ENCODE measurements at places on chromosomes 16 and 17.

GRCh38 chr17:45314741-45315647, 1.8 kb downstream of the MAP3K14 start:
- no peak for DNase-seq

- no peak for DNase-seq
Measured at GRCh38 chr17:8857919-8858318, 9.6 kb downstream of the PIK3R6 start.

GRCh38 chr16:83271970-83272575, 535.7 kb upstream of the HSBP1 start:
- no peak for DNase-seq

DNA sequence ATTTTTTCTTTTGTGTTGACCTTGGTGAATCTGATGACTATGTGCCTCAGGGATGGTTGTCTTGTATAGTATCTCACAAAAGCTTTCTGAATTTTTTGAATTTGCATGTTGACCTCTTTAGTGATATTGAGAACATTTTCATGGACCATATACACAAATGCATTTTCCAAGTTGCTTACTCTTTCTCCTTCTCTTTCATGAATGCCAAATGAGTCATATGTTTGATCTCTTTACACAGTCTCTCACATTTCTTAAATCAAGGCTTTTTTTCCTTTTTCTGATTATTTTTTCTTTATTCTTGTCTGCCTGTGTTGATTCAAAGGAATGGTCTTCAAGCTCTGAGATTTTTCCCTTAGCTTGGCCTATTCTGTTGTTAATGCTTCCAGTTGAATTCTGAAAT, 46.6 kb upstream of the KCNJ16 start:
- no peak for DNase-seq

DNA sequence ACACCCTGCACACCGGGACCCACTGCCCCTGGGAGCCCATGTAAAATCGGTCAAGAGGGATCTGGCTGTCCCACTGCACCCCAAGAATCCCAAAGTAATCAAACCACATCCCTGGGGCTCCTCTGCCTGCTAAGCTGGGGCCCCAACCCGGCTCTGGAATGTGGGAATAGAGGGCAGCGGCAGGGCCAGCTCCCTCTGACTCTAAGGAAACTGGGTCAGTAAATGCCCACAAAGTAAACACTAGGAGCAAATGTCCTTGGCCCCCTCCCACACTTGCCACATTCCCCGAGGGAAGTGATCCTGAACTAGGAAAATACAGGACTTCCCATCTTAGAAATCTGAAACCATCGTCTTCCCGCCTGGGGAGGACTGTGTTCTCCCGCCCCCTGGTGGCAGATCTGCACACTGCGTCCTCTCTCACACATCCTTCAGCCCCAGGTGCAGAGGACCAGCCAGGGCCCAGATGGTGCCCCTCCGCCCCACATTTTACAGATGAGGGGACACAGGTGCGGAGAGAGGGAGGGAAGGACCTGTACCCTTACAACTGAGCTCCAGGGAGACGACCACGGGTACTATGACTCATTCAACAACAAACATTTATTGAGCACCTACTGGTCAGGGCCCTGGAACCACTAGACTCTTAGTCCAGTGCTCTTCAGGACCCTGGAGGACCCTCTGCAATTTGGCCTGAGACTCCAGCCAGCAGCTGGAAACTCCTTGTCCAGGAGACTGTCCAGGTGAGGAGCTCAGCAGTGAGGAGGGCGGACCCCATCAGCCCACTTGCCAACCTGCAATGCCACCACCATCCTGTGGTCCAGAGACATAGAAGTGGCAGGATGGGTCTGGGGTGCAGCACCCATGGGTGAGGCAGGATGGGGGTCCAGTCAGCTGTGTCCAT, 10.1 kb downstream of the P3H4 start:
- peak; percentile 87 for DNase-seq

DNA sequence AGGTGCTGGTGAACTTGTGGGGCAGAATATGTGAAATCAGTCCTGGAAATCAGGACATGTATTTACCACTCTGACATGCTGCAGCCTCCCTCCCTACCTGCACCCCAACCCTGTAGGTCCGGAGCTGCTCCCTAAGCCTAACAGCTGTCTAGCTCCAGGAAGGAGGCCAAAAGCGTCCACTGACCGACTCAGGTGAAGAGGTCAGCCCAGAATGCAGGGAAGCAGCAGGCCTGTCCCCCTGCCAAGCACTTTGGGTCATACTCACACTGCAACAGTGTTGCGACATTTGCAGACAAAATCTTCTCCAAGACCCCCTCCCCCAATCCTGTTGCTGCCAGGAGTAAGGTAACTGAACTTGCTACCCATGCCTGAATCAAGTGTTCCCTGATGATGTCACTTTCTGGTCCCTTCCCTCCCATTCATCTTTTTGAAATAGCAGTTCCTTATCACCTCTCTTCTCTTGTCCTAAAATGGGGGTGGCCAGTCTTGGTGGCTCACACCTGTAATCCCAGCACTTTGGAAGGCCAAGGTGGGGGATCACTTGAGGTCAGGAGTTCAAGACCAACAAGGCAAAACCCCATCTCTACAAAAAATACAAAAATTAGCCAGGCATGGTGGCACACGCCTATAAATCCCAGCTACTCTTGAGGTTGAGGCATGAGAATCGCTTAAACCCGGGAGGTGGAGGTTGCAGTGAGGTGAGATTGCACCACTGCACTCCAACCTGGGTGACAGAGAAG, 1.3 kb upstream of the ACLY start:
- DNase-seq: no peak

DNA sequence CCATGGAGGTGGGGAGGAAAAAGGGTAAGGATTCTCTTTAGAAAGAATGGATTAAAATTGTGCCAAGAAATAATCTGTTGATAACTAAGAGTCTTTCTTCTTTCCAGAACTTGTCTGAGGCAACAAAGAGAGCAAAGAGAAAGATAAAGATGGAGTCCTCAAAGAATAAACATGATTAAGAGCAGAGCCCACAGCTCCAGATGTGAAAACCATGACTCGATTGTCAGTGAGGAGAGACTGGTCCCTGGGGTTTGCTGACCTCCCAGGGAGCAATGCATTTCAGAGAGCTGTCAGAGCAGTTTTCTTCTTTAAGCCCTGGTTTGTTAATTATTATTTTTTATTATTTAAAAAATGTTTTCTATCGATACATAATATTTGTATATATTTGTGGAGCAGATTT, 74.6 kb downstream of the TMEM100 start:
- no peak for DNase-seq

GRCh38 chr16:78895681-78896080, 704.9 kb downstream of the MAF start:
- DNase-seq: no peak

DNA sequence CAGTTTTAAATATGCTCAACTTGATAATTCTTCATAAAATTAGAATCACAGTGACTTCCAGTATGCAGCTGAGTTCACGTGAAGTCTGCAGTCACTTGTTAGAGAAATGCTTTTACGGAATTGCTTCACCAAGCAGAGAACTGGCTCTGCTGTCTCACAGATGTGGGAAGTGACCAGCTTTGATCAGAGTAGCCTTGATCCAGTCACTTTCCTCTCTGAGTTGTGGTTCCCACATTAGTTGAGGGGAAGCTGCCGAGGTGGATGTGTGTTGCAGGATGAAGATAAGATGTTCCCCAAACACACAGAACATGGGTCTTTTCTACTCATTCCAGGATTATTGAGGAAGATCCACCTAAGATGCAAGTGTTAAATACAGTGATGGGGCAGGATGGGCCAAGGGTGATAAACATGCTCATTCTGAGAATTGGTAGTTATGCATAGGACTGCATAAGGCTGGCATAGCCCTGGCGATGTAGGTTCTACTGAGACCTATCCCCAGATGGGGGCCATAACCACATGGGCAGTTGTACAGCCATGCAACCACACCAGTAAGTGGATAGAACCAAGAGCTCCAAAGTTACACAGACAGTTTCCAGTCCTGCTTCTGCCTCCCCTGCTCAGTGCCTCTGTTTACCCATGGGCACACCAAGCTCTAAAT, 168.9 kb upstream of the MAF start:
- DNase-seq: no peak

DNA sequence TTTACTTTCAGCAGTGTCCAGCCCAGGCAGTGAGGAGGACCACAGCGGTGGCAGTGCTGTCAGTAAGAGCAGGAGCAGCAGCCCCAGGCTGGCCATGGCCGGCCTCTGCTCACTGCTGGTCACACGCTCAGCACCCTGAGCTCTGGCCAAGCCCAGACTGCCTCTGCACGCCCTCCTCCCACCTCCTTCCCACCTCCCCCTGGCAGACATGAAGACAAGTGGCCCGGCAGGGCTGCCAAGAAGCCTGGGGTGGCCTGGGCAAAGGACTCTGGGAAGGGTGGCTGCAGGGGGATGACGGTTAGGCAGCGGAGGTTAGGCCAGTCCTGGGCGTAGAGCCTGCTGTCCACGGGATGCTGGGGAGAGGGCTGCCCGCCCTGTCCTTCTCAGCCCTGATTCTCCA, at the start of gene C16orf89:
Gene C16orf89, minus strand, starts transcription at position 144 of the 400 bp plus-strand sequence. Its CDS starts 48 bp downstream, at position 96.
- DNase-seq: no peak

DNA sequence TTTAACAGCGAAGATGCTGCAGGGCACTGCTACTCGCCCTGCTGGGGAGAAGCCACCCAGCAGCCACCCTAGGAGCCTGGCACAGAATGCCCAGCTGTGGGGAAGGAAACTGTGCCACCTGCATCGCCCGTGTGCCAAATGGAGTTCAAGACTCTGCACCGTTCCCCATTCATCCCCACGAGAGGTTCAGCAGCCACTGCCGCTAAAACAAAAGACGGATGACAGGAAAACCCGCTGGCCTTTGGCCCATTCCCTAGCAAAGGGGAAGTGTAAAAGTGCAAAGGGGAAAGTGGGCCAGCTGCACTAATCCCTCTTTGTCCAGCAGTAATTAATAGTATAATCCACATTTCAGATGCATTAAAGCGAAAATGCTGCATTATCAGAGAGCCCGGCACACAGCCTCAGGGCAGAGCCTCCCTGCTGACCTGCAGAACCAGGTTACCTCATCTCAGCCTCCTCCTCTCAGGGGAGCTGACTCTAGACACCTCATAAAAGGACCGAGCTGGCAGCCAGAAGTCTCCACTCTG, 37.7 kb downstream of the ZFHX3 start:
- DNase-seq: peak; percentile 53

- no peak for DNase-seq
Measured at GRCh38 chr16:53465606-53466280, 31.5 kb downstream of the RBL2 start.

GRCh38 chr16:66287926-66288325, 78.6 kb upstream of the CDH5 start:
- DNase-seq: no peak

DNA sequence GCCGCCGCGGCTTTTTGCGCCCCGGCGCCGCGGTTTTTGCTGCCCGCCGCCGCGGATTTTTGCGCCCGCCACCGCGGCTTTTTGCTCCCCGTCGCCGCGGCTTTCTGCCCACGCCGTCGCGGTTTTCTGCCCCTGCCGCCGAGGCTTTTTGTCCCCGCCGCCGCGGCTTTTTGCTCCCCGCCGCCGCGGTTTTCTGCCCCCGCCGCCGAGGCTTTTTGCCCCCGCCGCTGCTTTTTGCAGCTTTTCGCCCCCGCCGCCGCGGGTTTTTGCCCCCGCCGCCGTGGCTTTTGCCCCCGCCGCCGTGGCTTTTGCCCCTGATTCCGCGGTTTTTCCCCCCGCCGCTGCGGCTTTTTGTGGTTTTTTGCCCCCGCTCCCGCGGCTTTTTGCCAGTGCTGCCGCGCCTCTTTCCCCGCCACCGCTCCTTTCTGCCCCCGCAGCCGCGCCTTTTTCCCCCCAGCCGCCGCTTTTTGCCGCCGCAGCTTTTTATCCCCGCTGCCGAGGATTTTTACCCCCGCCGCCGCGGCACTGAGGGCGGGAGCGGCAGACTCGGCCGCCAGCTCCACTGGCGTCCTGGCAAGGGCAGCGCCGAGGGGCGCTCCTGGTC, 518.6 kb upstream of the WSB1 start:
- DNase-seq: no peak

DNA sequence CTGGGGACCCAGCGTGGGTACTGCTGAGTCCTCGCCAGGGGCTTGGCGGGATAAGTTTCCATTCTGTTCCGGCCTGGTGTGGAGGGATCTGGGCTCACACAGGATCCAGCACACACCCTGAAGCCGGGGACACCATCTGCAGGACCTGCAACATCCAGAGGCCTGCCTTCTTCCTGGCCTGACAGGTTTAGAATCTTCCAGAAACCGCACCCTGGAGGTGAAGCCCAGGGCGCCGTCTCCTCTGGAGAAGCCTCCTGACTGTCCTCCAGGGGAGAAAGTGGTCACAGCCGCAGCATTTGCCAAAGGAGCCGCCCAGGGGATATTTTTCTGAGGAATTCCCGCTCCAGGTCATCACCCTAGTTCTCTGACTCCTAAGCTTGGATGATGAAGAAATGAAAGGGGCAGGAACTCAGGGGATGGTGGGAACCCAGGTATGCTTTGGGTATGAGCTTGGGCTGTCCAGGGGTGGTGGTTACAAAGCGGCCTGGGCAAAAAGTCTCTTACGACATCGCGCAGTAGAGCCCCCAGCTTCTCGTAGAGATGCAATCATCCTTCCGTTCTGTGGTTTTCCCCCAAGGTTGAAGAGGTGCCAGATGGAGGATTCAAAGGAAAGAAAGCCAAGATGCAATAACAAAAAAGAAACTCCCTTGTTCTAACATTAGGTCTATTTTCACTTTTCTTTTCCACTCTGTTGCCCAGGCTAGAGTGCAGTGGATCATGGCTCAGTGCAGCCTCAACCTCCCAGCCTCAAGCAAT, 9.1 kb upstream of the CRISPLD2 start:
- DNase-seq: no peak

- DNase-seq: no peak
Measured at GRCh38 chr16:85199069-85199725, 86.9 kb upstream of the CIBAR2 start.

- no peak for DNase-seq
Measured at GRCh38 chr17:31724619-31725018, 134.4 kb downstream of the COPRS start.

GRCh38 chr17:50064253-50065001, 8.5 kb downstream of the ITGA3 start:
- DNase-seq: no peak

DNA sequence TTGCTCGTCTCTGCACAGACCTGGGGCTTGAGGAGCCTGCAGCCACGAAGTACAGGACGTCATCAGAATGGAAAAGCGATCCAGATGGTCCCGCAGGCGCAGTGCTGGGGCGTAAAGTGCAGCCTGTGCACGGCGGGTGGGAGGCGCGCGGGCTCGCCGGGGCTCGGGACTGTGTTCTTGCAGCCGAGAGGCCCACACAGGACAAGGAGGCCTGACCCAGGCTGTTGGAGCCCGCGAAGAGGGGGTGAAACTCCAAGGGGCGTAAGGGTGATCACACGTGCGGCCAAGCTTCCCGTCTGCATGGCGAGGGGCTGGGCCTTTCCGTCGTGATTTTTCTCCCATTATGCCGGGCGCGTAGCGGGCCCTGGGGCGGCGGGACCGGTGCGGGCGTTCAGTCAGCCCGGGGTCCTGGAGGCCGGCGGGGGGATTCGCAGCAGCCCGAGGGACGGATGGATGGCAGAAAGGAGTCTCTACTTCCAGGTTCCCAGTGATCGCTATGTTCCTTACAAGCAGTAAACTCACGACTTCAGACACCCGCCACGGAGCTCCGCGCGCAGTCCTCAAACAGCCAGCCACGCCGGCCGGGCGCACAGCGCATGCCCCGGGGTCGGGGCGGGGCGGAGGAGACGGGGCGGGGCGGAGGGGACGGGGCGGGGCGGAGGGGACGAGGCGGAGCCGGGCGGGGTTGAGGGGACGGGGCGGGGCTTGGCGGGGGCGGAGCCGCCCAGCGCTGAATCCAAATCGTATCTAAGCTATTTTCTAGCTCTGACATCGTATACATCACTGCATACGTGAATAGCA, 141.0 kb upstream of the KCNJ18 start:
- no peak for DNase-seq

- peak; percentile 78 for DNase-seq
Measured at GRCh38 chr16:72195609-72196008, 23.7 kb upstream of the PMFBP1 start.

- no peak for DNase-seq
Measured at GRCh38 chr16:58970775-58971174, 236.7 kb upstream of the GOT2 start.

All from neural progenitor cell (in vitro differentiated cells).